A673 (cell line): ENCODE measurements at places on chromosomes 1 and 21. TPM values are rescaled to one million over a fixed set of nuclear protein-coding genes. Genes with fewer than 3 reads are reported as not detected.
A peak's percentile ranks its signal among the peaks of the same experiment; 100 is the strongest.

Gene SPRR3
- not detected in 2 replicates for total RNA-seq

Gene AK4
- 5.5 and 11.1 TPM in 2 replicates for total RNA-seq

Gene GNAT2
- not detected in 2 replicates for total RNA-seq

Gene CELA2B
- not detected in 2 replicates for total RNA-seq

Gene IRF6
- 0.17 and 0.28 TPM in 2 replicates for total RNA-seq

Gene UBL4B
- not detected in 2 replicates for total RNA-seq

Gene FAM72C
- total RNA-seq = 15.6 and 18.5 TPM in 2 replicates

Gene CNKSR1
- 1.6 and 1.8 TPM in 2 replicates for total RNA-seq

Gene RGS1
- 0.28 TPM in 1 of 2 replicates, not detected in the other for total RNA-seq

- no peak for DNase-seq
- H3K27me3 ChIP-seq = no peaks in the 10 kb centered on the region
- no peak overlapping the region for H3K27ac ChIP-seq
- H3K4me1 ChIP-seq = no peaks in the 10 kb centered on the region
- H3K4me3 ChIP-seq = no peak overlapping the region
These were observed 242.4 kb upstream of the RAB4A start for GRCh38 chr1:229028544-229028943.

DNA sequence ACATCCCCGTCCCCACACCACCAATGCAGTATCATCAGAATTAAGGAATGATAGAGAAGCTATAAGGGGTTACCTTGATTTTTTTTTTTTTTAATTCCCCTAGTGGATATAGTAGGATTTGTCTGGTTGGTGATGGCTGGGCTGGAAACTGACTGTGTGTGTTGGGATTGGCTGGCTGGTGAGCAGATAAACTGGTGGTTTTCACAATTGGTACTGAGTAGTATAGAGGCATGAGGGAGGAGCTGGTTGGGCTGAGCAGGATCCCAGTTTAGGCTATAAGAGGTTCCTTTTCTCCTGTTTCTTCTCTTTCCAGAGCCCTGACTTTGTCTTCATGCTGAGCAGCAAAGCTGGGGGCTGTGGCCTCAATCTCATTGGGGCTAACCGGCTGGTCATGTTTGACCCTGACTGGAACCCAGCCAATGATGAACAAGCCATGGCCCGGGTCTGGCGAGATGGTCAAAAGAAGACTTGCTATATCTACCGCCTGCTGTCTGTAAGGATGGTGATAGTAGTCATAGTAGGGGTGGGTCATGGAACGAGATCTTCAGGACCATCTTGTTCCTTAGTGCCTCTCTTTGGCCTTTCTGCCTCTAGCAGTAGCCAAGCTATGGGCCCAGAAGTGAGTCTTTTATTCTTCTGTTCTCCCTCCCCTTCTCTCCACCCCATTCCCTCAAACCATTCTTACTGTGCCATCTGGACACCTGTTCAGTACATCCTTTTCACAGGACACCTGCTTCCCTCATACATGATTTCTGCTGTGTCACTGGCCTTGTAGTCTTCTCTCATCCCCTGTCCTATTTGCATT lies 26.9 kb downstream of the RAD54L start:
- H3K27me3 ChIP-seq = no peaks in the 10 kb centered on the region
- H3K4me1 ChIP-seq = no peaks in the 10 kb centered on the region

GRCh38 chr1:11725616-11726015 lies 10.3 kb upstream of the AGTRAP start:
- no peaks in the 10 kb centered on the region for H3K27me3 ChIP-seq
- H3K4me1 ChIP-seq = peaks cover 14% of the 10 kb centered on the region
- no peak overlapping the region for H3K27ac ChIP-seq
- H3K36me3 ChIP-seq = no peaks in the 10 kb centered on the region
- H3K4me3 ChIP-seq = no peak overlapping the region
- no peak for DNase-seq

GRCh38 chr1:67338642-67339041 lies 31.0 kb downstream of the IL12RB2 start:
- no peak overlapping the region for H3K4me3 ChIP-seq
- no peak for DNase-seq
- no peaks in the 10 kb centered on the region for H3K36me3 ChIP-seq
- H3K4me1 ChIP-seq = no peaks in the 10 kb centered on the region

GRCh38 chr1:168964478-168964877 lies 142.0 kb upstream of the ATP1B1 start:
- no peaks in the 10 kb centered on the region for H3K36me3 ChIP-seq
- H3K4me1 ChIP-seq = no peaks in the 10 kb centered on the region
- no peak for DNase-seq
- H3K27ac ChIP-seq = no peak overlapping the region
- no peak overlapping the region for H3K4me3 ChIP-seq
- no peaks in the 10 kb centered on the region for H3K27me3 ChIP-seq

DNA sequence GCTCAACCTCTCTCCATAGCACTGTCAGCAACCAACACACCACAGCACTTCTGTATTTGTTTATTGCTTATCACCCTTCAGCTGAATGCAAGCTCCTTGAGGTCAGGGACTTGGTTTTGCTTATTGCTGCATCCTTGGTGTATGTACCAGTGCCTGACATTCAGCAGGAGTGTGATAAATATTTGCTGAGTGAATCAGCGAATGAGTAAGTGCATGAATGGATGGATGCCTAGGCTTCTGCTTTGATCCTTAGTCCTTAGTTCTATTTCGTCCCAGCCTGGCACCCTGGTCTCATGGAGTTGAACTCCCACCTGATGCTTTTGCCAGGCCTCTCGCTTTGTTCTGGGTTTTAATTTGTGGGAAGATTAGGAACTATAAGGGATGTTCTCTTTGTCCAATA lies 88.2 kb downstream of the ZSCAN20 start:
- no peaks in the 10 kb centered on the region for H3K36me3 ChIP-seq
- H3K4me1 ChIP-seq = no peaks in the 10 kb centered on the region

DNA sequence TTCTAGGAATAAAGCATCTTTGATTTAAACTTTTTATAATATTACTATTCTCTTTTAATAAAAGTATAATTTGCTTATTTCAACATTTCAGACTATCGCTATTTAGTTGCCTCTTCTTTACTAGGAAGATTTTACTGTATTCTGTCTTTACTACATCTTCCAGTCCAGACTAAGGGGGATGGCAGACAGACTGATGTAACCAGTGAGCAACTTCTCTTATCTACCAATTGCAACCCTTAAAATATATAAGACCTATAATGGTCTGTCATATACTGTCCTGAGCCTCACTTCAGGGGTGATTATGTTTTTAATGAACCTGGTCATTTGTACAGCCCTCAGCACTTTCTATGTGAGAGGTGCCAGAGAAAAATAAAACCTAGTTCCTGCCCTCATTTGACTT lies 87.0 kb downstream of the UBE2U start:
- DNase-seq = no peak
- H3K27me3 ChIP-seq = no peaks in the 10 kb centered on the region
- no peak overlapping the region for H3K4me3 ChIP-seq
- no peaks in the 10 kb centered on the region for H3K36me3 ChIP-seq
- peaks cover 4% of the 10 kb centered on the region for H3K4me1 ChIP-seq

- H3K4me3 ChIP-seq = no peak overlapping the region
- H3K36me3 ChIP-seq = no peaks in the 10 kb centered on the region
- H3K27me3 ChIP-seq = no peaks in the 10 kb centered on the region
- no peaks in the 10 kb centered on the region for H3K4me1 ChIP-seq
These were observed 11.2 kb upstream of the MX2 start for GRCh38 chr21:41350436-41351155.

GRCh38 chr1:61149010-61149860 lies 66.9 kb downstream of the NFIA start:
- H3K27ac ChIP-seq = no peak overlapping the region
- peaks cover 48% of the 10 kb centered on the region for H3K4me1 ChIP-seq
- H3K36me3 ChIP-seq = no peaks in the 10 kb centered on the region
- H3K27me3 ChIP-seq = no peaks in the 10 kb centered on the region
- H3K4me3 ChIP-seq = no peak overlapping the region

DNA sequence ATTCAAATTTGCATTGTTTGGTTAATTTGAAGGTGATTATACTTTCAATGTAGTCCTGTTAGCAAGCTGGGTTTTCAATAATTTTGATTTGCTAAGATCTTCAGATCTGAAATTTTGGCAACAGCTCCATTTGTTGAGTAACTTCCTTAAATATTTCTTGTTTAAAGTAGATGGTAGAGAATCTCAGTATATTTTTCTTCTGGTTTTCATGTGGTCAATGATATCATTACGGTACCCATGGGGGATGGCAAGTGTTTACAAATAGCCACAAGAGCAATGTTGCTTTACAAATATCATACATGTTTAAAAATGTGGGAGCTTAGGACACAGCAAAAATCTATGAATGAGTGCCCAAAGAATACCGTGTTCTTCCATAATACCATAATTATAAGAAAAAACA lies 175.9 kb downstream of the IFI44 start:
- H3K36me3 ChIP-seq = no peaks in the 10 kb centered on the region
- H3K27me3 ChIP-seq = no peaks in the 10 kb centered on the region
- no peak overlapping the region for H3K4me3 ChIP-seq
- H3K27ac ChIP-seq = no peak overlapping the region
- no peaks in the 10 kb centered on the region for H3K4me1 ChIP-seq

DNA sequence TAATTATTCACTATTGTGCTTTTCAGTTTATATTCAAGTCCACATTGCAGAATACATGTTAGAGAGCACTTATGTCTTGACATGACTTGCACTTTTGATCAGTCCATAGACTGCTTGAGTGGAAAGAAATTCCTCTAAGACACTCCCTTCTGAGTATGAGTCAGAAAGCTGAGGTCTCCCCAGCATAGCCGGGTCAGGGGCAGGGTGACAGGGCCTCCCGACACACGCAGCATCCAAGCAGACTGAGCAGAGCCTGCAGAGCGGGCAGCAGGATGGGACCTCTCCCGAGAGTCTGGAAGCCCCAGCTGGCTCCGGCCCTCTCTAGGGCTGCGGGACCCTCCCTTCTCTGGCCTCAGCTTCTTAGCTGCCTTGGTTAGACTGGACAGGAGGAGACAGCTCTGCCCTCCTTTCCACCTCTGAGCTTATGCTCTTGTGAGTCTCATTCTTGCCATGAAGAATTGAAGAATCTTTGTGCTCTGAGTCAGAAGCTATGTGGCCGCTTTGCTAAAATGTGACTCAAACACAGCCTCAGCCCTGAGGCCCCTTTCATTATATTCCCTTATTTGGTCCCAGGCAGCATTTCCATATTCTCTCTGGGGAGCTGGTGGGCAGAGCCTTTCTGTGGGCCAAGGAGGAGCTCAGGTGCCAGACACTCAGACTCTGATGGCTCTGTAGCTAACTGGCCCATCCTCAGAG lies 11.2 kb upstream of the CAPN2 start:
- no peak overlapping the region for H3K4me3 ChIP-seq
- DNase-seq = peak; percentile 76
- H3K27me3 ChIP-seq = no peaks in the 10 kb centered on the region
- H3K27ac ChIP-seq = peak overlapping the region; percentile 70

DNA sequence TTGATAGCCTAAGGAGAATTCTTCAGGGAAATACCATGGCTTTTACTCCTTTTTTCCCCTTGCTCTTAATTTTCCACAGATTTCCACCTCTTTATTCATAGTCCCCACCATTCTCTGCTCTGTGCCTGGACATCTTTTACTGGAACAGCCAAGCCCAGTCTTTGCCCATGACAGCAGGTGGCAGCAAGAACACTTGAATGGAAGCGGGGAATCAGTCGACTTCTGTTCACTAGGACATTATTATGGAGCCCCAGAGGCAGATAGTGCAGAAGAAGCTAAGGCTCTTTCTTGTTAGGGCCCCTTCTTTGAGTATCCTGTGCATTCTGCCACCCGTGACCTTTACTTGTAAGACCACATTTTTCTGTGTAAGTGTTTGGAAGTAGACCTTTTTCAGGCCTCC lies 6.3 kb downstream of the OR14I1 start:
- DNase-seq = peak; percentile 31
- H3K27ac ChIP-seq = no peak overlapping the region
- no peak overlapping the region for H3K4me3 ChIP-seq
- peaks cover 5% of the 10 kb centered on the region for H3K4me1 ChIP-seq

DNA sequence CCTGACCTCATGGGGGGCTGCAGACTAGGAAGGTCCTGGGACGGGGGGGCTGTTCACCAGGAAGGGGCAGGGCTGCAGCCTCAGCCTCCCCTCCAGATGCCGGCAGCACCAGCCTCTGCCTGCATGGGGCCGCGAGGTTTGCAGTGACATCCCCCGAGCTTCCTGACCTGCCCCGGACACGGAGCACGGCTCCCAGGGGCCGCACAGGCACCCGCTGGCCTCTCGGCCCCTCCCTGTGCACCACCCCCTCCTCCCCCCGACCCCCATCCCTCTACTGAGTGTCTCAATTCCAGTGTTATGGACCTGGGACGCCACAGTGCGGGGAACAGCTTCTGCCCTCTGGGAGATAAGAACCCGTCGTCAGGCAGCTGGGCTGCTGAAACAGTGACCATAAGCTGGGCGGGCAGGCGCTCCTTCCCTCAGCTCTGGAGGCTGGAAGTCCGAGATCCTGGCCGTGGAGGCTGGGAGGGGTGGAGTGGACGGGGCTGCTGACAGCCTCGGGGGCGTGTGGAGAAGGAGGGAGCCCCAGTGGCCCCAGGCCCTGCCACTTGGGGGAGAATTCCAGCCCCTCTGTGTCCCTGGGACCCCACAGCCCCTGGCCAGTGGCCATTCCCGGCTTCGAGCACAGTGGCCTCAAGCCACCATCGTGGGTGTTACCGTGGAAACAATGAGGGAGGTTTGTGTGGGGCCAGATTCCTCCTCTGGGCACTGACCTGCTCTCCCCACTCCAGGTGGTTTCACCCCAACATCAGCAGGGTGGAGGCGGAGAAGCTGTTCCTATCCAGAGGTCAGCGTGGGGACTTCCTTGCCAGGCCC lies 11.6 kb downstream of the RNF223 start:
- DNase-seq = no peak
- no peaks in the 10 kb centered on the region for H3K27me3 ChIP-seq
- H3K27ac ChIP-seq = no peak overlapping the region
- H3K4me3 ChIP-seq = no peak overlapping the region
- H3K4me1 ChIP-seq = peaks cover 30% of the 10 kb centered on the region

DNA sequence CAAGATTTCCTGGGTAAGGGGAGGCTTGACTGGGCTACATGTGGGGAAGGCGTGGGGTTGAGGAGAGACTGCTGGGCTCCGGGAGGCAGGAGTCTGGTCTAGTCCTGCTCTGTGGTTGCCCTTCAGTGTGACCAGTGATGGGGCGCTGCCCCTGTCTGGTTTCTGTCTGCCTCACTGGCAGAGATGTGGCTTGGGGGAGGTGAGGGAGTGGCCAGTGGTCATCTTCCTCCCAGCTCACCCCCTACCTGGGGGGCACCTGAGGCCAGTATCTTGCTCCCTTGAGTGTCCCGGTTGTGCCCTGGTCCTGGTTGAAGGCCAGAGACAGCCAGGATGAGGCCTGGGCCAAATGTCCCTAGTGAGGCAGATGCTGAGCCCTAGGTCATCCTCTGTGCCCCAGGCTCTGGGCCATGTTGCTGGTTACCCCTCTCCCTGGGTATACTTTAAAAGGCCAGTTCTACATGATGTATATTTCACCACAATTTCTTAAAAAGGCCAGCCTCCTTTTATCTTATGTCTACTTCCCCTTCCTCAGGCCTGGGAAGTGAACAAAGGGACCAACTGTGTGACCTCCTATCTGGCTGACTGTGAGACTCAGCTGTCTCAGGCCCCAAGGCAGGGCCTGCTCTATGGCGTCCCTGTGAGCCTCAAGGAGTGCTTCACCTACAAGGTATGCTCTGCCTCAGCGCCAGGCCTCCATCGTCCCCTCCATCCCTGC lies 10.5 kb downstream of the FAAH start:
- H3K4me1 ChIP-seq = peaks cover 5% of the 10 kb centered on the region
- DNase-seq = no peak
- no peaks in the 10 kb centered on the region for H3K36me3 ChIP-seq

GRCh38 chr1:65289449-65289848 lies 19.9 kb upstream of the DNAJC6 start:
- no peaks in the 10 kb centered on the region for H3K4me1 ChIP-seq
- H3K27me3 ChIP-seq = peaks cover 3% of the 10 kb centered on the region
- H3K36me3 ChIP-seq = no peaks in the 10 kb centered on the region
- no peak overlapping the region for H3K27ac ChIP-seq
- H3K4me3 ChIP-seq = no peak overlapping the region
- no peak for DNase-seq

- peaks cover 30% of the 10 kb centered on the region for H3K4me1 ChIP-seq
- H3K27ac ChIP-seq = no peak overlapping the region
- no peak overlapping the region for H3K4me3 ChIP-seq
- peak; percentile 18 for DNase-seq
- no peaks in the 10 kb centered on the region for H3K36me3 ChIP-seq
These were observed 6.2 kb downstream of the SLC19A2 start for GRCh38 chr1:169479363-169480066.
